Stimulated activated CD4-positive, alpha-beta T cell treated with anti-CD3 and anti-CD28 coated beads, Interleukin-4, amount 100 ng/mL, for 48 hours (primary cell): ENCODE measurements at places on chromosomes 13 and 19.
A peak's percentile ranks its signal among the peaks of the same experiment; 100 is the strongest.

DNA sequence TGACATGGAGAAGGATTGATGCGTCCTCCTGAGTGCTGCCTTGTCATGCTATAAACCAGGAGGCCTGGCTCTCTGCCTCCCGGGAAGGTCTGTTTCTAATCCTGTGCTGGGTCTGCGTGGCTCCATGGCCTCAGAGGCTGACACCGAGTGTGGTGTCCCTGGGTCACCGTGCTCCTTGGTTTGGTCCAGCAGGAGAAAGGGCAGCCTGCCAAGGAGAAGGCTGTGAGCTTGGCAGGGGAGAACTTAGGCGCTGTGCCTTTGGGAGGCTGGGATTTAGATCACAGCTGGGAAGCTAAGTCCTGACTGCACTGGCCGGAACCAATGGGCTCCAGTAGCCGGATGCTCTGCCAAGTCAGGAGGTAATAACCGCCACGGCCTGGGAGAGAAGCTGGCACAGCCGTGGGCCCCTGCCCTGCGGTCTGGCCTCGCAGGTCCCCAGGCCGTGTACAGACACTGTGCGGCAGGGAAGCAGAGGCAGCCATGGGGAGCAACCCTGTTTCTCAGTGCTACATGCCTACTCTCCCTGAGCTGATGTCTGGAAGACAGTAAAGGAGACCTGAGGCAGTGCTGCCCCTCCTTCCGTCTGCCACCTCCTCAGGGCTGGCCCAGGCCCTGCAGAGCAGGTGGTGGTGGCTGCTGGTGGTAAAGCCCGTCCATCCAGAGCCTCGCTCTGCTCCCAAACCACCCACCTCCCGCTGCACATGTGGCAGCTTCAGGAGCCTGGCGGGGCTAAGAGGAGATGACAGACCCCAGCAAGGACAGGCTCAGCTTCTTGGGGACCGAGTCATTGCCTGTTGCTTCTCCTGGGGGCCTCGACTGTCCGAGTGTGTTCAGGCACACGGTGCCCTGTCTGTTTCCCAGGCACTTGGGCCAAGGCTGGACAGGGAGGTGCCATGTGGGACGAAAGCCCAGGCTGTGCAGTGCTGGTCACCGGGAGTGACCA lies 44.9 kb downstream of the C13orf46 start:
- DNase-seq, result no peak

DNA sequence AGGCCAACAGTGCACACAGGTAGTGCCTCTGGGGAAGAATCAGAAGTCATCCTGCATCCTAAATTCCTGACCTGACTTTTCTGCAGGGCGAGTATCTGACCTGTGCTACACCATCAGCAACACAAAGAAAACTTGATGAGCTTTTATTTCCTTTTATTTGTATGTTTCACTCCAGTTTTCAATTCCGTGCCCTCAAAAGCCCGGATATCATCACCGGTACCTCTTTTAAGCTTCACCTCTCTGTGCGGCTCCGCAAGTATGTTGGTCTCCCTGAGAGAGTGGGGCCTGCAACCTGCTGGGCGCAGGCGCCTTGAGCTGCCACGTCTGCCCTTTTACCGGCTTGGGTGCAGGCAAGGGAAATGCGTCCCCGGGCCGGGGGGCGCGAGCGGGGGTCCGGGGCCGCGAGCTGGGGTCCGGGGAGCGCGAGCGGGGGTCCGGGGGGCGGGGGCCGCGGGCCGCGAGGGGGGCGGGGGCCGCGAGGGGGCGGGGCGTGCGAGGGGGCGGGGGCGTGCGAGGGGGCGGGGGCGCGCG lies 4.3 kb upstream of the DUXA start:
- no peak for DNase-seq

- DNase-seq, result no peak
Observed at GRCh38 chr13:91203430-91203829, 144.1 kb upstream of the MIR17HG start.

DNA sequence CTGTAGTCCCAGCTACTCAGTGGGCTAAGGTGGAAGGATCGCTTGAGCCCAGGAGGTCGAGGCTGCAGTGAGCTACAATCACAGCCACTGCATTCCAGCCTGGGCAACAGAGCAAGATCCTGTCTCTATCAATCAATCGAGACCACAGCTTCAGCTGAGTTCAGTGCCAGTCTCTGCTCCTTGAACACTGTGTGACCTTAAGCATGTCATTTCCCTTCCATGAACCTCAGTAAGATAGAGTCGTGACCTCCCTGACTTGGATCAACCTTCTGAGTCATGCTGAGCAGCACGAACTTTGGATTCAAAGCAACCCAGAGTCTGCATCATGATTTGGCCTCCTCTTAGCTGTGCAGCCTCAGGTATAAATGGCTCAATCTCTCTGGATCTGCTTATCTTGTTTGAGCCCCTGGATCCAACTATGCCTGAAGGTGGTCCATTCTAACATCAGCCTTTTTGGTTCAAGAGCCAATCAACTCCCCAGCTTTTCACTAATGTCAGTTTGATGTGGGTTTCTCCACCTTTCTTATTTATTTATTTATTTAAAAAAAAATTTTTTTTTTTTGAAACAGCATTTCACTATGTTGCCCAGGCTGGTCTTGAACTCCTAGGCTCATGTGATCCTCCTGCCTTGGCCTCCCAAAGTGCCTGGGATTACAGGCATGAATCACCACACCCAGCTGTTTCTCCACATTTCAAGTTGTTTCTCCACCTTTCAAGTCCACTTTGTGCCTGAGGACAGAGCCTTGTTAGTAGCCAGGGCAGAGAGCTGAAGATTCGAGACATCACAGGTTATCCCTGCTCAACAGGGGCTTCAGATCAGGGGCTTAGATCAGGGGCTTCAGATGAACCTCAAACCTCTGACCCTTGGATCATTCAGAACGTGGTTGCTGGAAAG lies 26.4 kb downstream of the PTPRS start:
- DNase-seq, result no peak

DNA sequence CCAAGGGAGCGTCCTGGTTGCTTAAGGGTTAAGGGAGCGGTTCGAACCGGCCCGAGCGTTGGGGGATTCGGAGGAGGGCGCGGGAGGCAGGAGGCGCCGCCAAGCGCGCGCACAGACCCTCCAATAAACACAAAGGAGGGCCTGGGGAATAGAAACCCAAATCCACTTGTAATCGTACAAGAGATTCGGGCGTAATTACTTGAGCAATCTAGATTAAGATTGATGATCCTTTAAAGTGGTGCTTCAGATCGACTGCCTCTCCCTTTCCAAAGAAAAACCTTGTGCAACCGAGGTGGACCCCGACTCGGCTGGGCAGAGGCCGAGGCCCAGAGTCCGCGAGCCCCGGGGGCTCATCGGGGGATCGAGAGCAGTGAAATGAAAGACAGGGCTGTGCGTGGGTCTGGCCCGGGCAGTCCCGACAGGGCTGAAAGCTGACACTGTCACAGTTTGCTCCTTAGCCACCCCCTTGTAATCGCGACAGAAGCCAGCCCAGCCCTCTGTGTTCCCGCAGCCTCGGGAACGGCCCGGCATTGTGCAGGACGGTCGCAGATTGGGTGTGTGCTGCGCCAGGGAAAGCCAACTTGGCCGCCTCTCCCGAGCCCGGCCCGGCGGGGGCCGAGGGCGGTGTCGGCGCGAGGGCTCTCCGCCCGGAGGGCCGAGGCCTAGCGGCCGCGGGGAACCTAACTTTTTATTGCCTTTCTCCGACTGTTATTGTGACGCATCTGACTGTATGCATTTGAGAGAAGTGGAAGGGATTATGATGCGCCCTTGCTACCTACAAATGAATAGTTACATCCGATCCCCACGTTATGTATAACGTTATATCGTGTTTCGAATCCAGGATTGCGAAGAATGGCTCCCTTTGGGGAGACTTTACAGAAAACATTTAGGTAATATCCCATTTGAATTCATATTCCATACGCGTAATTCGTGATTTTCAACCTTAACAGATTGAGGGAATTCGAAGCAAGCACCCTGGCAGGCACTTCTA lies 5.5 kb downstream of the MAB21L1 start:
- DNase-seq, result no peak

GRCh38 chr19:7492142-7492541 lies 3.3 kb upstream of the PEX11G start:
- DNase-seq, result peak; percentile 54

- DNase-seq, result no peak
Observed at GRCh38 chr13:28406733-28407266, 88.1 kb downstream of the FLT1 start.

- DNase-seq, result no peak
Observed at GRCh38 chr19:34512254-34512822, 30.8 kb downstream of the WTIP start.

DNA sequence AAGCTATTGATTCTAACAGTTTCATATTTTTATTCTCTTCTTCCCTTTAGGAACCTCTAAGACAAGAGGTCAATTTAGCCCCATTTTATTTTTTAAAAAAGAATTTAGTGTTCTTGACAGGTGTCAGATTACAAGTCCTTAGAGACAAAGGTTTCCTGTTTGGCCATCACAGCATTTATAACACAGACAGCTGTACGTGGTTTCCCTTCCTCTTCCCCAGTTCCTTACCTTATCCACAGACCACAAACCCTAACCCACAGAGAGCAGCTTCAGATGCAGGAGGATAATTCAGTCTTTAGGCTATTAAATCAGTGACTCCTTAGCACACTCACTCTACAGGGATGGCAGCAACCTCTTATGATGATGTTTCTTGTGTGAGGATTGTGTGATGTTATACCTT lies 1210.1 kb downstream of the DIAPH3 start:
- no peak for DNase-seq

- DNase-seq, result no peak
Observed at GRCh38 chr19:49949742-49950589, 11.0 kb downstream of the SIGLEC11 start.

DNA sequence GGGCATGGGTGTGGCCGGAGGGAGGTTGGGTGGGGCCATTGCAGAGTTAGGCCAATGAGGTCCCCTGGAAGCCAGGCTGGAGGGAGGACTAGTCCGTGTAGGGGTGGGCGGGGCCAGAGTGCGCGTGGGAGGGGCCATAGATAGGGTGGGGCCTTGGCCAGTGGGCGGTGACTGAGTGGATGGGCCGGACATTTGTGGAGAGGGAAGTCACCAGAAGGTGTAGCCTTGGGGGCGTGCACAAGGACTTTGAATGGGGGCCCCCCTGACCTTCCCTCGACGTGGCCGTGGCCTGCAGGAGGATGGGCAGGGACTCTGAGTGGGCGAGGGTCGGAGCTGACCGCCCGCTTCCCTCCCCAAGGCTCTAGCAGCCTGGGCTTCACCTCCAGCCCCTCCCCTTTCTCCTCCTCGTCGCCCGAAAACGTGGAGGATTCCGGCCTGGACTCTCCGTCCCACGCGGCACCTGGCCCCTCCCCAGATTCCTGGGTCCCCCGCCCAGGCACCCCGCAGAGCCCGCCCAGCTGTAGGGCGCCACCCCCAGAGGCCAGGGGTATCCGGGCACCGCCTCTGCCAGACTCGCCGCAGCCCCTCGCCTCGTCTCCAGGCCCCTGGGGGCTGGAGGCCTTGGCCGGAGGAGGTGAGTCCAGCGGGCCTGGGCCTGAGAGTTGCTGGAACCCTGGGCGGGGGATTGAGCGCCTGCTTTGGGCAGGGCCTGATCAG lies 16.5 kb upstream of the B3GNT3 start:
- DNase-seq, result peak; percentile 55
